ENCODE measurements at places on chromosomes 11 and 22.

DNA sequence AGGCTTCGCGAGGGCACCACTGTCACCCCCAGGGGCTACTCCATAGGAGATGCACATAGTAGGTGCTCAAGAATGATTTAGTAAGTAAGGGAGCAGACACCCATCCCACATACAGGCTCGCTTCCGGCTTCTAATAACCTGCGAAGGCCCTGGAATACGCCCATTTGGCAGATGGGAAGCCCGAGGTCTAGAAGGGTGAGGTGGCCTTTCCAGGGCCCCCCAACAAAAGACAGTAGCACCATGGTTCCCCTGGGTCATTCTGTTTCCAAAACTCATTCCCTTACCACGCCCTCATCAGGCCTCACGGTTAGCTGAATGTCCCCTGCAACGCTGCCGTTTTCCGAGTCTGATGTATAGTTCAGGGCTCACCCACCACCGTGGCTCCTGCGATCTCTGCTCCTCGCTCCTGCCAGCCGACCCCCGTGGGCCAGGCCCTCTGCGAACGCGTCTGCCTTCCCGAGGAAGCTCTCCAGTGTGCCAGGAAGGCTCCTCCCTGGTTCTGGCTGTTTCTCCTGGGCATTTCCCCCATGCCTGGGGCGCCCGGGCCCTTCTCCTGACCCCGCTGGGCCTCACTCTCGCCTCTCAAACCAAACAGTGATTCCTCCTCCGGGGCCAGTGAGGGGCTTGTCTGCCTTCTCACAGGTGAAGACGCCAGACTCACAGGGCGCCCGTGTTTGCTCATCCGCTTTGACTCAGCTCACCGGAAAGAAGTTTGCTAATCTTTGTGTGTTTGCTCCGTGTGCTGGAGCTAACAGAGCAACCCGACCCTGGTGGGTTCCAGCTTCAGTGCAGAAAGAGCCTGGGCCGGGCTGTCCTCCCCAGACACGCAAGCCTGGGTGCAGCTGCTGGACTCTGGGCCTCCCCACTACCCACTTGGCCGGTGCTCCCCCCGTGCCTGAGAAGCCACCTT, 86.6 kb downstream of the RTL6 start:
- no peak for DNase-seq

DNA sequence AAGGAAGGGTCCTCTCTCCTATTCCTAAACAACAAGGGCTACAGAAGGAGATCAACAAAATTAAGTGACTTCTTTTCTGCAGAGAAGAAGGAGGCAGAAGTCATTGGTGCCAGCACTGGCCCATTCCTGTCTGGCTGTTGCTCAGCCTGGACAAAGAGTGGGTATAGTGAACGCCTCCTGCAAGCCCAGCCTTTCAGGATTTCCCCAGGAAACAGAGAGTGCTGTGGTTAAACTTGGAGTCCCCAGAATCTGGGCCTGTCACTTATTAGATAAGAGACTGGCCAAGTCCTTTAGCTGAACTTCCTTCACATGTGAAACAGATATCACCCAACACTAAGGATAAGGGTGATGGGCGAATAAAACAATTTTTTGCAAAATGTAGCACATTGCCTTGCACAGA, 10.9 kb downstream of the TST start:
- peak; percentile 79 for DNase-seq

GRCh38 chr22:44938886-44939285, 70.9 kb downstream of the PHF21B start:
- DNase-seq, result no peak

GRCh38 chr11:72491001-72491400, 56.7 kb upstream of the CLPB start:
- DNase-seq, result peak; percentile 6
